ENCODE measurements at places on chromosomes 7 and 10.

DNA sequence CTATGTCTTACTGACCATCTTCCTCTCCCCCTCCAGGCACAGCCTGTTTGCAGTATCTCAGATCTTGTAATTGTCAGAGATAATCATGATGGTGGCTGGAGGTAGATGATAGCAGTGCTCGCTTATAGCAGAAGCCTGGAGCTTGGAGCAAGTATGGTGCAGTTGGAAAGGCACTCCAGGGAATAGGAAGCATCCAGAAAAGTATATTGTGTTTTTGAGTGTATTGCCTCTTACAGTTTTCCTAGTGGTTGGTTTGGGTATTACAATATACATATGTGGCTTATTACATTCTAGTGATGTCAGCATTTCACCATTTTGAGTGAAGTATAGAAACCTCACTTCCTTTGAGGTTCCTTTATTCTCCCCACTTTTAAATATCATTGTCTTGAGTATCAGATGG, 101.5 kb downstream of the STK31 start:
- DNase-seq, result no peak

DNA sequence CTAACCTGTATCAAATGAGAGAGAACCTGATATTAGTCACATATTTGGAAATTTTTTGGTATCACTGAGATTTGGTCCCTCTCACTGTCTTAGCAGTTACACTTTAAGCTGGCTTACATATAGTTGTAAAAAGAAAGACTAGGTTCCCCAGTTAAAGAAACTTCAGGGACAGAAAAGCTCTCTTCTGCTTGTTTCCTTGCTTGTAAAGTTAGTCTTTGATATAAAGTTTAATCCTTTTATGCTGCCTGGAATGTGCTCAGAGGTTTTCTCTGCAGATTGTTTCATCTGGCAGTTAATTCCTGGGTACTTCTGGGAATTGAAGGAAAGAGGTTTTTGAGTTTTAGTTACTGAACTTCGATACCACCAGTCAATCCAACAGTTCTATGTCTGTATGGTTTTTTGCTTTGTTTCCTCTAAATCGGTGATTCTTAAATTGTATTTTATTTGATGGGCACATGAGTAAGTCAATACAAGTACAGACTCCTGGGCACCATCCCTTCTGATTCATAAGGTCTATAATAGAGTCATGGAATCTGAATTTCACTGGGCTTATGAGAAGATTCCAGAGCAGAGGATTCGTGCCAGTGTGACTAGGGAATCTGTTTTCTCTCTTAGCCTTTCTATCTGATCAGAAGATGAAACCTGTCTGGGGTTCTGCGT, 1080.9 kb upstream of the C7orf33 start:
- DNase-seq, result peak; percentile 31

- no peak for DNase-seq
Observed at GRCh38 chr10:23203369-23204325, 11.5 kb downstream of the PTF1A start.

DNA sequence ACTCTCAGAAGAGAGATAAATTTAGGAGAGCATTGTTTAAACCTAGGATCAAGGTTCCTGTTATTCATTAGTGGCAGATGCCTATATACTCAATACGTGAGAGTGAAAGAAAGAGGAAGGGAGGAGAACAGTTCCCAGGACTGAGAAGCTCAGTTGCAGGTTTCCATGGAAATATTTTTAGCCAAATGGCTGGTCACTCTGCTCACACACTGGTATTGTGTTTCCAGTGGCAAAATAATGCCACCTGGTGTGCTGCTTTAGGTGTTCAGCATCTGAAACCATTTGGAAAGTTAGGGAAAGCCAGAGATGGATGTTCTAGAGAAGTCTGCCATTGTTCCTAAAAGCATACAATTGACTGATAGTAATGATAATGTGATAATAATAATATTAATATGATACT, 827.7 kb downstream of the SORCS3 start:
- DNase-seq, result no peak

GRCh38 chr10:6796231-6796630, 216.2 kb upstream of the PRKCQ start:
- DNase-seq, result no peak

DNA sequence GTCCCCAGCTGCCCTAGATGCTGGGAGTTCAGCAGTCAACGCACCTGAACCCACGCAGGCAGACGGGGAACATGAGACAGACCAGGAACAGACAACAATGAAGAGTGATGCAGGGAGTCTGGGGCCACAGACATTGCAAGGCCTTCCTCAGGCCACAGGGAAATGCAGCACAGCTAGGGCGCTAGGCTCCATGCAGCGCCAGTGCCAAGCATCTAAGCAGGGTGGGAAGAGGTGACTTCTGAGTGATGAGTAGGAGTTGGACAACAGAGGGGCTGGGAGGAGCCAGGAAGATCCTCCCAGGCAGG, 7.7 kb upstream of the RET start:
- DNase-seq, result no peak

- no peak for DNase-seq
Observed at GRCh38 chr10:13354783-13355182, 6.7 kb upstream of the SEPHS1 start.

GRCh38 chr10:121854809-121855445, 72.9 kb downstream of the ATE1 start:
- no peak for DNase-seq

GRCh38 chr10:132265890-132266496, 41.8 kb downstream of the STK32C start:
- DNase-seq, result no peak

- DNase-seq, result peak; percentile 98
Observed at GRCh38 chr7:22561321-22561811, 61.4 kb upstream of the STEAP1B start.

- no peak for DNase-seq
Observed at GRCh38 chr10:124227055-124227975, 133.9 kb upstream of the CHST15 start.

DNA sequence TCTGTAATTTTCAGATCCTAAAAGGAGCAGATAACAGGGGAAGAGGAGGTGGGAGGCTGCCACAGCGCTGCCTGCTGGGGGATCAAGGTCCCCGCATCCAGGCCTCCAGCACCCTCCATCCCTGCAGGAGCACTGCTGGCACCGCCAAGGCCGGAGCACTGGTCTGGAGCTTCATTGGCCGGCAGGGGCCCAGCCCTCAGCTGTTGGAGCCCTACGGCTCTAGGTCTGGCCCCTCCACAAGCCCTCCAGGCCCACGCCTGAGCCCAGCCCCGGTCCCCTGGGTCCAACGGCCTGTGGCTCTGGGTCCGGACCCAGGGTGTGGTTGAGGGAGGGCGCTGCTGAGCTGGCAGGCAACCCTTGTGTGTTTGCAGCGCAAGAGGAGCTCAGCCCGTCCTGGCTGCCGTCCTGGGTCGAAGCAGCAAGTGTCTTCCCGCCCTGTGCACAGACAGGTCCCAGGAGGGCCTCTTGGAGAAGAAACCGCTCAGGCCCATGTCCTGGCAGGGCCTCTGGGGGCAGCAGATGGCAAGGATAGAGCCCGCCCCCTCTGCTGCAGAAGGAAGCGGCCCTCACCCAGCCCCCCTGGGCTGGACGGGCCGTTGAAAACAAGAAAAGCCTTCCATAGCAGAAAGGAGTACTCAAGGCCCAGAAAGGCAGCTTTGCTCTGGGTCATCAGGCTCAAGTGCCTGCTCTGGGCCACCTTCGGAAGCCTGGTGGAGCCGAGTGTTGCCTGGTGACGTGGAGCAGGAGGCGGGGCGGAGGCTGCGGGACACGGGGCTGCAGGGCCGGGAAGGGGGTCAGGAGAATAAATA, 54.3 kb upstream of the TNRC18 start:
- no peak for DNase-seq

DNA sequence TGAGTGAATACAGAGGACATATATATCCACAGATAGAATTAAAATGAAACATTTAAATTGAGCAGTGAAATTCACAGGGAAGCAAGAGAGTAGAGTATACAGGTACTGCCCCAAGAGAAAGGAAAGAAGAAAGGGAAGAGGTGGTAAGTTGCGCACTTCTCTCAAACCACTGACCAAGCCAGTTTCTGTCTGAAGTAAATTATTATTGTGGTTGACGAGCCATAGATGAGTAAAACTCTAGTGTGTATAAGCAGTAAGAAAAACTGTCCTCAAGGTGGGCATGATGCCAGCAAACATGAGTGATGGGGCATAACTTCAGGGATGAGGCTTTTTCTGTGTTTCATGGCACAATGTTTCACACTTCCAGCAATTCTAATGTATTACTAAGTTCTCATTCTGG, 4.4 kb upstream of the BET1 start:
- DNase-seq, result no peak

DNA sequence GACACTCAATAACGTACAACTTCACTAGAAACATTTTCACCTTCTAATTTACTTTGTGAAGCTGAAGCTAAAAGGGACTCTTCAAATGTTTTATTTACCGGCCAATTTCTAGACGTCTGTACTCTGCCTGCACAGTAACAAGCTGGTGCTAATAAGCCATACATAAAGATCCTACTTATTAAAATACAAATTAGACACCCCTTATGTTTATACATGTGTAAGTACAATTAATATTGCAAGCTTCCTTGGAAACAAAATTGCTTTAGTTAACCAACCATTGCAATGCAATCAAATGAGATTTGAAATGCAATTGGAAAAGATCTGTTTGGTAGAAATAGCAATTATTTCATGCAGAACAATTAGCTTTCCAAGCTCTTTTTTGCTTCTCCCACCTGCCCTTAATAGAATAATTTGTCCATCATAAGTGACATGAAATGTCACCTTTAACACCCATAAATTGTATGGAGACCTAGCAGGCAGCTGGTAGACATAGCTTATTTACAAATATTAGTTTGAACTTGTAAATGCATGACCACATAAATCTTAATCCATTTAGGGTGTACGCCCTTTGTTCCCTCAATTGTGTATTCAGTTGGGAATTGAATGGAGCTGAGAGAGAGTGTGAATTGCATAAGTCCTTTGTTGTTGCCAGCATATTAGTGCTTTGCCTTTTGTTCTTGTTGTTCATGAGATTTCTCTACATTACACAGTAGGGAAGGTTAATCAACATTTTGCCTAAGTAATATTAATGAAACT, 277.1 kb downstream of the CACNA2D1 start:
- DNase-seq, result no peak

DNA sequence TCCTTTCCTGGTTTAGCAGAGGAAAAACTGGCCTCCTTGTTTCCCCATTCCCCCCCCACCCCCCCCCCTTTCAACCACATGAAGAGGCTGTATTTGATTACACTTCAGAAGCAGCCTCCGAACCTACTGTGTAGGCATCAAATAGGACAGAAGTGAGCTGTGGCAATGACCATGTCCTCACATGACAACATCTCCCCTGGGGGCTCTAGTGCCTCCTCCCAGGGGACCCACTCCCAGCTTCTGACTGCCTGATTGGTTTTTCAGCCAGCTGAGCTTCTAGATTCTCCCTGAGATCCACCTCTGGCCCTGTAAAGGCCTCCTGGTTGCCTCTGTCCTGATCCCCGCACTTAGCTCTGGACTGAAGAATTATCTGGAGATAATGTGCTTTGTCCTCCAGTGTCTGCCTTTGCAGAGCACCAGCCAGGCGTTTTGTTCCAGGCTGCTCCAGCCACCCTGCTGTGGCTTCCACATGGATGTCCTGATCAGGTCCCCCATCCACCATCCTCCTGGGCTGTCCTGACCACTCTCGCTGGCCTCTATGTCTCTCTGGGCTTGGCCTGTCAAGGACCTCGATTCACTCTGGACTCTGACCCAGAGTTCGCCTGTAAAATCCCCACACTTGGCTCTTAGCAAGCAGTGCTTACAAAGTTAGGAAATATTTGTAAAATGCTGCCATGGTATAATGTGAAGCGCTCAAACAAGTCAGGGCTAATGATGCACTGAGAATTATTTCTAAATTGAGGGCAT, 42.4 kb upstream of the TOMM7 start:
- no peak for DNase-seq

DNA sequence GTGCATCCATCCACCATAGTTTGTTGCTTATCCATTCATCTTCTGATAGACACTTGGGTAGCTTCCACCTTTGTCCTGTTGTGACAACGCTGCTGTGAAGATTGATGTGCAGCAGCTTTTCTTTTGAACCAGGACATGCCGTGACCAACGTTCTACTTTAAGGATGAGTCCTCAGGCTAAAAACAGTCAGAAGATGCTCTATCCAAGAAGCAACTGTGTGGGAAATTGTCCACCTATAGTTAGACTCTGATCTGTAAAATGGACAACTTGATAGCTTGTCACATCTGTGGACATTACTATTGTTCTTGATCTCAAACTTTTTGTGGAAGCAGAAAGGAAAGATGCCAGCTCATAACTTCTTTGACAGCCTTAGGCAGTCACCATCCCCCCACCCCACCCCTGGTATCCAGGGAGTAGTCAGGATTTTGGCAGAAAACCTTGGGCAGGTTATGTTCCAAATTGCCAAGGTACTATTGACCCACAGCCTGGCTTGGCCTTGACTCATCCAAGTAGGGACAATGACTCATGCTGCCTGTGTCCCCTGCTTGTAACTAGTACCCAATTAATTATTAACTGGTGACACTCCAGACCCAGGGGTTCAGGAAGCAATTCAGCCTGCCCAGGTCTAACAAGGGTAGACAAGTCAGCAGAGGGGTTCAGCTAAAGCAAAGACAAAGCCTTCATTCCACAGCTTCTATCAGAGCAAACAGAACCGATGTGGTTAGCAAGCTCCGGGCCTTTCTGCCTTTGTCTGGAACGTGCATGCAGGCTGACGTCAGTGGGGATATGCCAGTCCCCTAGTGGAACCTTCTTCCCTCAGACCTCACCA, 99.6 kb upstream of the ANLN start:
- no peak for DNase-seq

DNA sequence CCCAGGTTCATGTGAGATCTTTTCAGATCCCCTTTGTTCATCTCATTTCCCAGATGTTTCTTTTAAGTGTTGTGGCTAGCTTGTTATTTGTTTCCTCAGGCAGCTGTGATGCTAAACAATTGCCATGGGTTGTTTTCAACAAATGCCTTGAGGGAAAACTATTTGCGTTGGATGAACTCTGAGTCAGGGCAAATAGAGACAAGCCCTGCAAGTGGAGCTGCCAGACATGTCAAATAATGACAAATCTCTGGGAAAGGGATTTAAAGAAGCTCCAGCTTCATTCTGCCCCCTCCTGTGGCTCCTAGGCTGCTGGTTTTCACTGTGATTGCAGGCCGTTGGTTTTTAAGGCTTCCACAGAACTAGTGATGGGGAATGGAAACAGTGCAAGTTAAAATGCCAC, 272.4 kb upstream of the SP8 start:
- no peak for DNase-seq

GRCh38 chr7:137731436-137731835, 115.3 kb downstream of the DGKI start:
- DNase-seq, result no peak

DNA sequence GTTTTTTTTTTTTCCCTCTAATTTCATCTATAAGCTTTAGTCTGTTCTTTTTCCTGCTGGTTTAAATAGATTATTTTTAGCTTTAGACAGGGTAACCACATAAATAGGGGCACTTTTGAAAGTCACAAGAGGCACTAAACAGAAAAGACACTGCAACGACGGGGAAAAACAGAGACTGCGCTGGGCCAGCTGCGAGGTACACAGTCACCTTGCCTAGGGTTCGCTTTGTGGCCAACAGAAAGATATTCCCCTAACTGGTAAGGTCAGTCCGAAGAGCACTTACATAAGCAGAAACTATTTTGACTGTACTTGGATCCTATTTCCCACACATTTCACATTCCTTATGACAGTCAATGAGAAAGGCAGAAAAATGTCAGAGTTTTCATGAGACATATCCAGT, 175.6 kb upstream of the PHF14 start:
- no peak for DNase-seq
